NCI-H460 (cell line): ENCODE measurements at places on chromosomes 7 and 10.
A peak's percentile ranks its signal among the peaks of the same experiment; 100 is the strongest.

- DNase-seq: no peak
Measured at GRCh38 chr7:12570168-12570533, 369 bp upstream of the SCIN start.

DNA sequence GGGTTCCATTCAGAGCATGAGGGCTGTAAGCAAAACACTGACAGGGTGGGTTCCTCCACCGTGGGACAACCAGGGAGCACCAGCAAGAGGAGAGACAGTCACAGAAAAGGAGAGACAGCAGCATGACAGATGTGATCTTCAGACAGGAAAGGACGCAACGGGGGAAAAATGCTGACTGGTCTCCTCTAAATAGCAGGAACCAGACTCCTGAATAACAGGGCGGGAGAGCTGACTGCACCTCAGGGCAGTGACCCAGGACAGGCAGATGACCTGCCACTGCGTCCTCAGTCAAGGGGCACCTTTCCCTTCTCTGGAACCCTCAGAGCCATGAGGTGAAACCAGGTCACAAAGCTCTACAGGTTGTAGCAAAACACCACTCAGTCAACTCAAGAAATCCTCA, 37.0 kb downstream of the CDCA7L start:
- DNase-seq: no peak

- DNase-seq: no peak
Measured at GRCh38 chr10:65123120-65123519, 1601.9 kb downstream of the REEP3 start.

GRCh38 chr7:138842111-138842510, 44.1 kb upstream of the ATP6V0A4 start:
- DNase-seq: no peak

DNA sequence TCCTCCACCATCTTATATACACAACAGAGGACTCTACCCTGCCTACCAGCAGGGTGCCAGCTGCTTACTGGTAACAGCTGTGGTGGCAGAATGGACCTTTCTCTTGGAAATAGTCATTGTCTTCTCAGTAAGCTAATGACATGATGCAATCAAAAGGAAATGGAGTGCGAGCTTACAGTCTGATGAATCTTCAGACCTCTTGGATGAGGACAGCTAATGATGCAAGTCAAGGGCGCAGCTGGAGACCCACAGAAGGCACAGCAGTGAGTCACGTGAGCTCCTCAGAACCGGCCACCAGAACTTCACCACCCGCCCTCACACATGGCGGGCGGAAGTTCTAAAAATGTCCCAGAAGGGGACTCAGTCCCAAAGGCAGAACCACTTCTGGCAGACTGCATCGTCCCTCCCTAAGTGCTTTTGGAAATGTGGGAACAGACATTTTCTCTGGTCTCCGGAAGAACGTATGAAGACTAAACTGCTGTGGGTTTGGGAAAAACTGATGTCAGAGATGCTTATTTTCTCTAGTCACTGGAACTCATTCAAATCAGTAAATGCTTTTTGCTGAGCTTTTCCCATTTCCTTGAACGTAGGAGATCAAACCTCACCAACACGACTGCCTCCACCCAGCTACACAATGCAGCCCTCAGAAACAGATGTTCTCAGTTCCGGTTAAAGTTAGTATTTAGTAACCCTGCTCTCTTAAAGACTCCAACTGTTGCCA, 96.4 kb downstream of the FAS start:
- peak; percentile 27 for DNase-seq

GRCh38 chr10:95664543-95664942, 8.0 kb upstream of the ALDH18A1 start:
- no peak for DNase-seq

DNA sequence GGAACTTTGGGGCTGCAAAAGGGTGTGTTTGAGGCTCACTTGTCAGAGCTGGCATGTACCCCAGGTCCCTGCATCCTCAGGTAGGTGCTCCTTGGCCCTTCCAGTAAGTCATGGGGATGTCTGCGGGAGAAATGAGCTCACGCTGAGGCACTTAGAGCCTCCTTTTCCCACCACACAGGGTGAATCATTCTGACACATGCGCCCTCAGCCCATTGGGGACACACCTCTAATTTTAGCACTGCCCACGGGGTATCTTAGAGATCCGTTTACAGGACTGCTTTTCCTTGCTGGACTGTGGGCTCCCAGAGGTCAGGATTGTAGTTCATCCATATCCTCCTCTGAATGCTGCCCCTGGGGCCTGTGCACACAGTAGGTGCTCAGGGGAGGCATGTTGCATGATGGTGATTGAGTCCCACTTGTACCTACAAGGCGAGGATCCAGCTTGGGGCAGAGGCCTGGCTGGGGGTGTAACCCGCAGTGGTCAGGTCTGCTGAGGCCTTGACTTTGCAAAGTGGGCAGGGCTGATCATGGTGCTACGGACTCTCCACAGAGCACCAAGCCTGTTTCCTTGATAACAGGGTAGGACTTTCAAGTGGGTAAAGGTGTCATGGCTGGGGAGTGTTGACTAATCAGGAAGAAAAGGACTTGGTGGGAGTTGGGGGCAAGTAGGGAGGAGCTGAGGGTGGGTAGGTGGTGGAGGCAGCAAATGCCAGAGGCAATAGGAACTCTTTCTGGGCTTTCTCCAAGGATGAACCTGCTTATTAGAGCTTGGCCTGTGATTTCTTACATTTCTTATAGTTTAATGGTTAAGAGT, 5.8 kb downstream of the TSPAN15 start:
- no peak for DNase-seq

DNA sequence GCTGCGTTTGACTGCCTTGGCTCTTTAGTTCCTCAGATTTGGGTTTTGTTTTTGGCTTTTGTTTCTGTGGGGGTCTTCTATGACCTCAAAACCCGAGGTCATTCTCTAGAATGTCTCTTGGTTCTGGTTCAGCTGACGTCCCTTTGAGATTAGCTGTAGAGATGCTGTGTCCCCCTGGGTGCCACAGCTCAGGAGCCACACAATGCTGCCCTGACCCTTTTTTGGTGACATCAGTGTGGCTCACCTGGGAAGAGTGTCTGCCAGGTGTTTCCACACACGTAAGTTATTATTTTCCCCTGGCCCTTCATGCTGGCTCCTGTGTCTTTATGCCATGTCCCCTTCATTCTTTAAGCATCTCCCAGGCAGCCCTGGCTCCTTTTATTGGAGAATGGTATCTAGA, 89.8 kb upstream of the DDC start:
- DNase-seq: no peak

- no peak for DNase-seq
Measured at GRCh38 chr7:151376218-151376902, 33.5 kb downstream of the WDR86 start.

GRCh38 chr7:155796381-155797261, 15.6 kb downstream of the SHH start:
- DNase-seq: no peak

GRCh38 chr7:44520574-44520973, 20.6 kb downstream of the NPC1L1 start:
- DNase-seq: no peak

DNA sequence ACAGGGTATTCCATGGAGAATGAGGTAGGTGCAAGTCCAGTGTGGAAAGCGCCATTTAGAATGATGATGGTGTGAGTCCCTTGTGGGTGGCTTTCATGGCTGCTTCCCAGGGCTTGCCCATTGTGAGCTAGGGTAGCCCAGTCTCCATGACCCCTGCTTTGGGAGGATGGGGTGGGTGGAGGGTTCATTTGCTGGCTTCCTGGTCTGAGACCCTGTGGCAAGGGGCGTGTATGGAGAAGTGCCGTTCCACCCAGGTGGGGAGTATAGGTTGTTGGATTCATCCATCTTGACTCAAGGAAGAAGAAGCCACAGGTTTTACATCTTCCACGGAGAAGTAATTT, 27.7 kb downstream of the CCM2 start:
- no peak for DNase-seq

GRCh38 chr7:94182066-94182465, 177.9 kb upstream of the BET1 start:
- DNase-seq: peak; percentile 40

DNA sequence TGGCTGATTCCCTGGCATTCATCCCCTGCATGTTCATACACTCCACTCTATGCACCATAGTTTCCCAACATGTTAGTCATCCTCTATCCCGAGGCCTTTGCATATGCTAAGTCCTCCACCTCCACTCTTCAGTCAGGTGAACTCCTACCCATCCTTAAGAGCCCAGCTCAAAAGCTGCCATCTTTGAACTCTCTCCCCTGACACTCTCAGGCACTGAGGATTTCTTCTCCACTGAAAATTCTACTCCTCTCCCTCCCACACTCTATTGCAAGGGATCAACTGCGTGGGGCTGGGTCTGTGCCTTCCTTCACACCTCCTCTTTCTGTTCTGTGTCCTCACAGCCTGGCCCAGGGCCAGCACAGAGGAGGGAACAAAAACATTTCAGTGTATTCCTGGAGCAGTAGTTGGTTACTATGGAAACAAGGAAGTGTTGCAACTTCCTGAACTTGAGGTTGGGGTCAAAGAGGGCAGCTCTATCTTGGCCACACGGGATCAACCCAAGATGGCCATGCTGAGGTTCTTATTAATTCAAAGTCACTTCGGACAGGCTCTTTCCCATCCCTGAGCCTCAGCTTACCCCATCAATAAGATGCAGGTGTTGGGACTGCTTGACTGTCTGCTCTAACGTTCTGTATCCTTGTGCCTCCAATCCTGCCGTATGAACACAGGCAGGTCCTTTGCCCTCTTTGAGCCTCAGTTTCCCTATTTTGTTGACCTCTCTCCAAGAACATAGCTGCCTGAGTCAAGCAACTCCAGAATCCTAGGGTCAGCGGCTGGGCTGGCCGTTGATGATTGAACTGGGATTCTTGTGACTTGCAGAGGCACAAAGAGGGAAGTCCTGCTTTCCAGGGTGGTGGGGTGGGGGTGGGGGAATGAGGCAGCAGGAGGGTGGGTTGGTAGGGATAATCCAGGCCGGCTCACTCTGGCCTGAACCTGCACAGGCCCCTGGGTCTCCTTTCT, 15.5 kb downstream of the ZMIZ1 start:
- DNase-seq: peak; percentile 68

GRCh38 chr7:13457790-13458189, 531.7 kb downstream of the ETV1 start:
- no peak for DNase-seq

GRCh38 chr7:138982204-138982623, 1.0 kb upstream of the KIAA1549 start:
- no peak for DNase-seq

- DNase-seq: peak; percentile 5
Measured at GRCh38 chr7:105304040-105304895, 84.5 kb downstream of the SRPK2 start.
